ENCODE measurements at places on chromosomes 6 and 20. TPM values are rescaled to one million over a fixed set of nuclear protein-coding genes. Genes with fewer than 3 reads are reported as not detected.

DNA sequence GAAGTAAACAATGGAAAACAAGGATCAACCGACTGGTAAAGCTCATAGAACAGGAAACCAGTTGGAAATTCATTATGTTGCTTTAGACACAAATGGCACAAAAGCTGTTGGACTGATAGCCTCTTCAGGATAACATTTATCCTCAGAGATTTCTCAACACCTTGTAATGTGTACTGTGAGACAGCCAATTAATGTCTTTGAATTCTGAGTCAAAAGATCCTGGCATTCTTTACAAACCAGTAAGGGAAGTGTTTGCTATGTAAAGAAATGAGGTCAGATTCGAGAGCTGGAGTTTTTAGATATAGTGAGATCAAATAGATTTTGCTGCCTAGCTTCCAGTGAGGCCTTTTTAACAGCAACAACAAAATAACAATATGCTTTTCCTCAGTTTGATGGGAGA lies 439.2 kb downstream of the C6orf118 start:
- DNase-seq: no peak

GRCh38 chr20:8663424-8663823 lies 405.5 kb upstream of the PLCB4 start:
- DNase-seq: no peak

GRCh38 chr6:37830225-37830624 lies 10.7 kb downstream of the ZFAND3 start:
- no peak for DNase-seq

DNA sequence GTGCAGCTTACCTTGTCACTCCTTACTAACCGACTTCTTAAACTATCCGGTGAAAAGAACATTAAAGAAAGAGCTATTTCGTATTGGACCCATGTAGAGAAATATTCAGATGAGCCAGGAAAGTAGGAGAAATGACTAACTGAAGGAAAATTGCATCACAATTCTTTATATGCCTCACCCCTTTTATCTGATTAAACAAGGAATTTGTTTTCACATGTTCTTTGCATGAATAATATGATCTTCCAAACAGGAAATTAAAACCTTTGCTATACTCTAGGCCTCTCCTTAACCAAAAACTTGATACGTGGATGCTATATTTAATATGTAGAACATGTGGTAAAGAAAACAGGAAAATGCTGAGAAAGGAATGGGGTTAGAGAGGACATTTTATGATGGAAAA lies 41.9 kb upstream of the LRRC1 start:
- no peak for DNase-seq

GRCh38 chr20:20930500-20930899 lies 175.7 kb downstream of the LINC00237 start:
- no peak for DNase-seq

GRCh38 chr20:23119456-23120216 lies 33.5 kb upstream of the CD93 start:
- DNase-seq: no peak

GRCh38 chr6:134549854-134550253 lies 231.9 kb upstream of the SGK1 start:
- no peak for DNase-seq

DNA sequence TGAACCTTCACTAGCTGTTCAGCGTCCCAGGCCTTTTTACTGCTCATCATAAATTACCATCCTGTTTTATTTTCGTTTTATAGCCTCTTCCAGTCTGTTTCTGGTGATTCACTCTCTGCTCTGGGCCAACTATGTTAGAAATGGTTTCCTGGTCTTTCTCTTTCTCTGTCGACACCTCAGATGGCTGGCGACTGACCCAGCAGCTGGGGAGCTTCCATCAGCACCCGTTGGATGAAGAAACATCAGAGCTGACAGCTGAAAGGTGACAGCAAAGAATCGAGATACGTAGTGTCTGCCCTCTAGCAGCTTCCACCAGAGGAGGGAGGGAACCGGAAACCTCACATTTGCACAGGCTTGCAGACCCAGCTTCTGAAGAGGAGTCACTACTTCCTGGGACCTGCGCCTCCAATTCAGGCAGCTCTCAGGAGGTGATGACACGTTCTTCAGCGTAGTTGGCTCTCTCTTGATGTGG lies 82.9 kb upstream of the MLN start:
- no peak for DNase-seq

Gene KIF25
- 1.1 TPM for total RNA-seq

GRCh38 chr6:35640017-35640664 lies 48.6 kb downstream of the FKBP5 start:
- DNase-seq: no peak

- DNase-seq: no peak
Measured at GRCh38 chr20:32609111-32609773, 24.1 kb upstream of the NOL4L start.

- no peak for DNase-seq
Measured at GRCh38 chr6:164911151-164911550, 398.3 kb downstream of the C6orf118 start.

GRCh38 chr20:61505508-61505907 lies 253.4 kb downstream of the CDH4 start:
- no peak for DNase-seq

Gene NT5E
- total RNA-seq: 0.81 TPM

GRCh38 chr20:58245931-58246330 lies 17.5 kb upstream of the ANKRD60 start:
- no peak for DNase-seq

DNA sequence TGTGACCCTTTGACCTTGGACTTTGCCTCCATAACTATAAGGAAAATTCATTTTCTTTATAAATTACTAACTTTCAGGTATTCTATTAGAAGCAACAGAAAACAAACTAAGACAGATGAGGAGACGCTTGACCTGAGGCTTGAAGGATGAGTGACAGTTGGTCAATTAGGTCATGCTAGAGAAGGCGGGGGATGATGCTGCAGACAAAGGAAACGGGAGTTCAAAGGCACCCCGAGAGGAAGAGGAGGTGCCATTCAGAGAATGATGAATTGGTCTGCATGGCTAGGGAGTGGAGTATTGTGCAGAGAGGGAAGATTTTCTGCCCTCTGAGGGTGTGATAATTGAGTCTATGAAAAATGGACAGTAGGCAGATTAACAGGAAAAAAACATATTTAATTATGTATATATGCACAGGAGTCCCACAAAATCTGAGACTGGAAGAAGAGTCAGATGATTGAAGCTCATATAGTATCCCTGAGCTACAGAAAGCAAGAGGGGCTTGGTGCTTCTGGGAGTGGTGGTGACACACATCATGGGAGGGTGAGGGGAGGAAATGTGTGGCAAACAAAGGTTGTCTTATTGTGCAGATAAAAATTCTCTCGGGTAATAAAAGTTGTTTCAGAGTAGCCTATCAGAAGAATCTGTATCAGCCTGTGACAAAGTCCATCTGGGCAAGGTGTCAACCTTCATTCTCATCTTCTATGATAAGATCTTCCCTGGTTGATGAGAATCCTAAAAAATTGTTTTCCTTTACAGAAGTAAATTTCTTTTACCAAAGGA lies 20.4 kb upstream of the FUCA2 start:
- no peak for DNase-seq

- no peak for DNase-seq
Measured at GRCh38 chr20:8175741-8176675, 43.9 kb downstream of the PLCB1 start.

Gene ULBP2
- total RNA-seq: 0.13 TPM

GRCh38 chr6:99498421-99498820 lies 16.8 kb downstream of the USP45 start:
- DNase-seq: no peak
